Retinal pigment epithelial cell (primary cell): ENCODE measurements at places on chromosomes 12 and 14.
A peak's percentile ranks its signal among the peaks of the same experiment; 100 is the strongest.

DNA sequence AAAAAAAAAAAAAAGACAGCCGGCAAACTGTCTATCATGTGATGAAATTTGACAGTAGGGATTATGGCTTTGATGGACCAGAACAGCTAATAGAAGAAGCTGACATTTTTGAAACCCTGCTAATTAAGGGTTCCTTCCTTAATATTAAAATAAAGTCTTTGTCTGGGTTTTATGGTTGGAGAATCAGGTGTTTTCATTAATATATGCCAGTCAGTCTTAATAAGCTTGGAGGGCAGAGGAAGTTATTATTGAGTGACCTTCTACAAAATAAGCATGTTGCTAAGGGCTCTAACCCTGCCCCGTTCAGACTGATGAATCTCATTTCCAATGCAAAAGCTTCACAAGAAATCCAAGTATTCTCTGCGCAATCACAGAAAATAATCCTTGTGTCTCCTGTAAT, 289.8 kb downstream of the EGLN3 start:
- no peak for DNase-seq

DNA sequence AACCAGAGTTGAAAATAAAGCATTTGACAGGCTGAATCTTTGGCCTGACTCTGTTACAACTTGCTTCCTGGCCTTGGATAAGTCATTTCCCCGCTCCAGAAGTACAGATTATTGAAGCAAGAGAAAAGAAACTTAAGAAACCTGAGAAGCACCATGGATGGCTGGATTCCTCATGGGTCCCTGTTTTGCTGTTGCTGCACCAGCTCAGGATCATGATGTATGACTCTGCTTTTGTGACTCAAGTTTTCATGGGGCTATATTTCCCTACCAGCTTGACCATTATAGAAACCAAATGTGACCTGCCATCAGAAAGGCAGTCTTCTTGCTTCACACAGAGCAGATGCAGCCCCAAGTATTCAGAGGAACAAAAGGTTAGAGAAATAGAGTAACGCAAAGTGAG, 921.8 kb downstream of the BCL11B start:
- peak; percentile 11 for DNase-seq

GRCh38 chr12:102548543-102548942, 68.2 kb upstream of the IGF1 start:
- DNase-seq = no peak

GRCh38 chr12:105804591-105805265, 334.0 kb downstream of the NUAK1 start:
- DNase-seq = no peak

- peak; percentile 74 for DNase-seq
Measured at GRCh38 chr12:27870939-27871338, 90.9 kb upstream of the MANSC4 start.

GRCh38 chr14:71212093-71212492, 304.8 kb downstream of the PCNX1 start:
- no peak for DNase-seq

DNA sequence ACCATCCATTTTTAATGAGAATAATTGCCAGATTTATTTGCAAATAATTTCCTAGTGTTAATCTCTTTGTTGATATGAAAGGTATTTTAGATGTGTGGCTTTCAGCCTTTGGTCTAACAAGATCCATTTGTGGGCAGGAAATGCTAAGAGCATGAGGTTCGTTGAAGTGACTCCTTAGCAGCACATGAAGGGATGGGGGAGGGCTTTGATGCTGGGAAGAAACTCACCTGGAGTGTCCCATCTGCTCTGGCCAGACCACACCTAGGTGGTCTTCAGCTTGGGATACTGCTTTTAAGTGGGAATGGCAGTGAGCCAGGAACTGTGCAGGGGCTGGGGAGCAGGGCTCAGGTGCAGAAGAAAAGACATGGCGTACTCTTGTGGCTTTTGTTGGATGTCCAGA, 13.6 kb downstream of the SFSWAP start:
- DNase-seq = no peak

DNA sequence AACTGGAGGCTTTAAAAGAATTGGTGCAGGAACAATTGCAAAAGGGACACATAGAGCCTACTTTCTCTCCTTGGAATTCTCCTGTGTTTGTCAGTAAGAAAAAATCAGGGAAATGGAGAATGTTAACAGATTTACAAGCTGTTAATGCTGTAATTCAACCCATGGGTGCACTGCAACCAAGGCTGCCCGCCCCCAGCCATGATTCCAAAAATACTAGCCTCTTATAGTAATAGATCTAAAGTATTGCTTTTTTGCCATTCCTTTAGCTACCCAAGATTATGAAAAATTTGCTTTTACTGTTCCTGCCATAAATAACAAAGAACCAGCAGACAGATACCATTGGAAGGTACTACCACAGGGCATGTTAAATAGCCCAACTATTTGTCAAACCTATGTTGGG, 15.3 kb upstream of the OR8S1 start:
- no peak for DNase-seq

- no peak for DNase-seq
Measured at GRCh38 chr14:22482782-22483553, 106.1 kb downstream of the DAD1 start.

DNA sequence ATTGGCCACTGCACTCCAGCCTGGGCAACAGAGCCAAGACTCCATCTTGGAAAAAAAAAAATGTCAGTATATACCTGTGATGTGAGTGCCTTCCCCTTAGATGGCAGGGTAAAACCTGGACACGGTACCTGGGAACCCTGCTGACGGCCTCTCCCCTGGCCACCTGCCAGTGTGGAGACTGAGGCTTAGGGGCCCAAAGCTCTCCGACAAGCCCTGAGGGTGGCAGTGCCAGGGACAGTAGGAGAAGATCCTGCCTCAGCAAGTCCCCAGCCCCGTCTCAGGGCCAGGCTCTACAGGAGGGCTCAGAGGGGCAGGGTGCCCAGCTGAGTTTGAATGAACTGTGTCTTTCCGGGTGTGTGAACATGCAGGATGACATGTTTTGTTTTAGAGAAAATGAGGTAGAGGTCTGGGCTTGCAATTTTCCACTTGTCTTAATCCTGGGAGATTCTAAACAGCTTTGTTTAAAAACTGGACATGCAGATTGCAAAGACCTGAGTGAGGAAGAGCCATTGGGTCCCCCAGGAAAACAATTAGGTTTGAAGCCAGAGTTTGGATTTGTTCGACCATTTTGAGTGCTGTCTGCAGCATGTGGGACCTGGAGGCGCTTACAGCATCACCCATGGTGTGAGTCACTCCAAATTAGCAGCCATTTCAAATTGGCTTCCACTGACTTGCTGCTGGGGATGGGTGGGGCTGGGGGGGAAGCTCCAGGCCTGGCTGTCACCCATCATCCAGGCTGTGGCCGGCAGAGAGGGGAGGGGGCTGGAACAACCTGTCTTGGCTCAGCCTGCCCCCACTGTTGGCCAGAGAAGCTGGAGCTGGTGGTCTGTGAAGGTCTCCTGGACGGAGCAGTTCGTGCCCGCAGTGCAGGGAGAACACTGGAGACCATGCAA, 10.8 kb downstream of the TSPAN9 start:
- DNase-seq = no peak

- DNase-seq = peak; percentile 92
Measured at GRCh38 chr14:101760138-101761011, 1.1 kb upstream of the PPP2R5C start.

GRCh38 chr12:53842686-53843085, 90.9 kb upstream of the CISTR start:
- no peak for DNase-seq

DNA sequence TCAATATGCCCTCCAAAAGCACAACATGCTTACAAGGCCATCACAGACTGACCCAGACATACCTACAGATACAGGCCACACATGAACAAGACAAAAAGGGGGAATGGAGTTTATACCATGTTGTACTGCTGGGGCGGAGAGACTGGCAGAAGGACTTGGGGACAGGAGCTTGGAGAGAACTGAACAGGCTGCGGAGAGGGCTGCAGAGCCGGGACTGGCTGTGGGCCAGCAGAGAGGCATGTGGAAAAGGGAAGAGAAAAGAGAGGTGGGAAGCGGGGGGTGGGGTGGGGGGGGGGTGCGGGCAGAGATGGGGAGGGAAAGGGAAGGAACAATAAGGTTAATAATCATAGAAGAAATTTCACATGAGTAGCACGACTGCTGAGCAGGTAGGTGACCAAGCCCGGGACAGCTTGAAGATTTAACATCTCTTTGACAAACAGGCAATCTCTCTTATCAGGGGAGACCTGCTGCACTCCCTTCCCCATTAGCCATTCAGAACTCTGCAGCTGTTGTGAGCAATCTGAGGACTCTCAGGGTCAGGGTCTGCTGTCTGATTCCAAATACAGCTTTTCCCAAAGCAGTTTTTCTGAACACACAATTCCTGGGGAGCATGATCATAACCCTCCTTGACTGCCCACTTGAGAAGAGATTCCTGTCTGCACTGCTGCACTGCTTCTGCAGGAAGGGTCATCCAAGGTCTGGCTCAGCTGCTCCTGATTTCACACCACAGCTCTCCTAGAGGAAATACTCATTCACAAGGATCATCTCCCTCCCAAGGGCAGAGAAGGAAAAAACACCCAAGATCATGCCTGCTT, 21.6 kb upstream of the STAC3 start:
- DNase-seq = no peak

DNA sequence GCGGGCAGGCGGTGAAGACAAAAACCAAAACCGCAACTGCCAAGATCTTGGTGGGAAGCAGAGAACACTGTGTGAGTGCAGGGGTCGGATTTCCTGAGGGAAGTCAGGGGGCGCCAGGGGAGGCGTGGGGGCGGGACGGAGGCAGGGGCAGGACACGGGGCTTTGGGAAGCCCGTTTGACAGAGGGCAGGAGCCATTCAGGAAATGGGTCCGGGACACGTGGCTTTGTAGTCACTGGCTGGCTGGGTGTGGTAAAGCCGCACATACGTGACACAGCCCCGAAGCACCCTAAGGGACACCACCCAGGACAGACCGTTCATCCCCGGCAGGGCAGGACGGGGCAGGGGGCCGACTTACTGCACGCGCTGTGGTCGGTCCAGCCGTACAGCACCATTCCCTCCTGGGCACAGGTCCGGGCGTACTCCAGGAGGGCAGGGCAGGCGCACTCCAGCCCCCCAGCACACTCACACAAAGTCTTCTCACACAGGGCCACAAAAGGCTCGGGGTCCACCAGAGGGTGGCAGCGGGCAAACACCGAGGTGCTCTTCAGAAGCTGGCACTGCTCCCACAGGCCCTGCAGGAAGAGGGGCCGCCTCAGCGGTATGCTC, 49.4 kb downstream of the VWF start:
- no peak for DNase-seq

DNA sequence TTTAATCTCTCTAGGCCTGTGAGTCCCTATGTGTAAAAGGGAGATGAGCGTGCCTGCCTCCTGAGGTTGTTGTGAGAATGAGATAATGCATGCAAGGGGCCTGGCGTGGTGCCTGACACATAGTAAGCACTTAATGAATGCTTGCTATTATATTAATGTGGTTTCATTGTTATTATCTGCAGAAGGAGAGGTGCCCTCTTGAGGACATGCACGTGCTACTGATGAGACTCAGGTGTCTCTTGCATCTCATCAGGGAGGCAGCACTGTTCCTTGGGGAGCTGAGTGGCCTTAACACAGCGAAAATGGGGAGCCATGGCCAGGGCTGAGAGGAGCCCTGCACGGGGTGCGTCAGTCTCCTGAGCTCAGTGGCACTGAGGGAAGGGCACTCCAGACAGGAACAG, 29.9 kb upstream of the BCDIN3D start:
- no peak for DNase-seq

DNA sequence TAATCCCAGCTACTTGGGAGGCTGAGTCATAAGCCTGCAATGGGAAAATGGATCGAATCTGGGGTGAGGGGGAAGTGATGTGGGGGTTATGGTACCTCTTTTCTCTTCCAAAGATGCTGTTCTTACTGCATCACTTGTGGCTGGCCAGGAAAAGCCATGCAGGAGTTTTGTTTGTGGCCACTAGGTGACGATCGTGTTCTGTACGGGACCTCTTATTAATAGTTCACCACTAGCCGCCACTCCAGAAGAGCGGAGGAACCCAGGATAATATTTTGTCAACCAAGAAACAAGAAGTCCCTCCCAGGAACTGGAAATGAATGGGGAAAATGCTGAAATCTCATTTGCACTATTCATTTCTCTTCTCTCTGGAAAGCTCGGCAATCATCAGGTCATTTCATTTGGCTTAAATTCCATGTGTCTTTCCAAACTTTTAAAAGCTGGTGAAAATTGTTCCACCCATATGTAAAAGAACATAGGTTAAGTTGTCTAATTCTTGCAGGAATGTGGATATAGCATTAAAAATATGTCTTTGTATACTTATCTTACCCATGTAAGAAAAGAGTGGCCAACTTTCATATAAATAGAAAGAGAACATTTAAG, 8.9 kb downstream of the GPR65 start:
- no peak for DNase-seq

DNA sequence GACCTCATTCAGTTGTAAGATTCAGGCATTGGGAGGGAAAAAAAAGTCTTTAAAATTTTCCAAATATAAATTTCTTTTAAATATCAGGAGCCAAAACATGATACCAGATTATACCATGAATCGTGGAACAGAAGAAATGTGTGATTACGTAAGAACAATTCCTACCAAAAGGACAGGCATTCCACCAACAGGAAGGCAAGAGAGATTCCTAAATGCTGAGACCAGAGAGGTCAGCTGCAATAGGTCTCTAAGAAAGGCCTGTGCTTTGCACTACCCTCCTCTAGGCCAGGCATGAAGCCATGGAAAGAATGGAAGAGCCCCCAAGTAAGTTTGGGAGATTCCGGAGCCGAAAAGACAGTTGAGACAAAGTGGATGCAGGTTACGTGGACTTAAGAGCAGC, 83.7 kb downstream of the PTGER2 start:
- no peak for DNase-seq

- no peak for DNase-seq
Measured at GRCh38 chr12:52645120-52645761, 6.8 kb downstream of the KRT2 start.

- DNase-seq = no peak
Measured at GRCh38 chr14:51124029-51124428, 29.1 kb upstream of the TRIM9 start.

- DNase-seq = no peak
Measured at GRCh38 chr14:71550367-71550766, 381.9 kb upstream of the RGS6 start.

DNA sequence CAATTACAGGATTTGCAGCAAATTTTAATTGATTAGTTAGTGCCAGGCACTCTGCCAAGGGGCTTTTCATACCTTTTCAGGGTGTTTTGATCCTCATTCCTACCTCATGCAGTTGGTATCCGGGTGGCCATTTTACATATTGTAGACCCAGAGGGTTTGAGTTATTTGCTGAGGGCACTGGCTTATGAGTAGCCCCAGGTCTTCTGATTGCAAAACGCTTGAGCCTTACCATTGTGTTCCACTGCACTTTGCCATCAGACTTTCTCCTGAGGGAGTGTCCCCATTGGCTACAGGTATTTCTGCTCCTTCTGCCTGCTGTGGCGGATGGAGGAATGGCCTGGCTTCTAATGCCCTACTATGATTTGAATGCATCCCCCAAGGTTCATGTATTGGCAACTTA, 257.8 kb upstream of the CRY1 start:
- DNase-seq = no peak
